ENCODE measurements at places on chromosomes 5 and 9.

GRCh38 chr5:113340537-113340936 is 94.3 kb downstream of the TSSK1B start:
- DNase-seq, result no peak

- DNase-seq, result no peak
Observed at GRCh38 chr9:80144406-80144805, 572.6 kb downstream of the TLE4 start.

DNA sequence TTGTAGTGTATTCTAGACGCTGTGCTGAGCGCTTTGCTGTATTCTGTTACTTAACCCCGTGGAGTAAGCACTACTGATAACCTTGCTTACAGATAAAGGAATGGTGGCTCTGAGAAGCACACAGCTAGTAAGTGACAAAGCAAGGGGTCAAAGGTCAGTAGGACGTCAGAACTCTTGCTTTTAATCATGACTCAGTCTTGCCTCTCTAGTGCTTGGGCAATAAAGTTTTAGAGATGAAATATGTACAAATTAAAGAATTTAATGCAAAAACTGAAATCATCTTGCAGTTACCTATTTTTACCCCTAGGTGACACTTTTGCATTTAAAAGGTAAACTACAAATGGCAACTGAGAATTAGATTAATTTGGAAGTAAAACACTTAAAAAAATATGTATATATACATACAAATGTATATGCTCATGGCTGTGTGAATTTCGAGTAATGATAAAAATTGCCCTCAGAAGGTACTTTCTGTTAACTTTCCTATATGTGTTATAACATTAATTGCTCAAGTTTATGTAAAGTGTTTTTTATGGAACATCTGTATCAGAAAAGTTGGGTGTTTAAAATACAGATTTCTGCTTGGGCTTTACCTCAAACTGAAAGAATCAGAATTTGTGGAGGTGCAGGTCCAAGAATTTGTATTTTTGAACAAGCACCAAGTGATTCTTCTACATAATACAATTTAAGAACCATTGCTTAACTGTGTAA is 175.1 kb upstream of the DAB2 start:
- no peak for DNase-seq

DNA sequence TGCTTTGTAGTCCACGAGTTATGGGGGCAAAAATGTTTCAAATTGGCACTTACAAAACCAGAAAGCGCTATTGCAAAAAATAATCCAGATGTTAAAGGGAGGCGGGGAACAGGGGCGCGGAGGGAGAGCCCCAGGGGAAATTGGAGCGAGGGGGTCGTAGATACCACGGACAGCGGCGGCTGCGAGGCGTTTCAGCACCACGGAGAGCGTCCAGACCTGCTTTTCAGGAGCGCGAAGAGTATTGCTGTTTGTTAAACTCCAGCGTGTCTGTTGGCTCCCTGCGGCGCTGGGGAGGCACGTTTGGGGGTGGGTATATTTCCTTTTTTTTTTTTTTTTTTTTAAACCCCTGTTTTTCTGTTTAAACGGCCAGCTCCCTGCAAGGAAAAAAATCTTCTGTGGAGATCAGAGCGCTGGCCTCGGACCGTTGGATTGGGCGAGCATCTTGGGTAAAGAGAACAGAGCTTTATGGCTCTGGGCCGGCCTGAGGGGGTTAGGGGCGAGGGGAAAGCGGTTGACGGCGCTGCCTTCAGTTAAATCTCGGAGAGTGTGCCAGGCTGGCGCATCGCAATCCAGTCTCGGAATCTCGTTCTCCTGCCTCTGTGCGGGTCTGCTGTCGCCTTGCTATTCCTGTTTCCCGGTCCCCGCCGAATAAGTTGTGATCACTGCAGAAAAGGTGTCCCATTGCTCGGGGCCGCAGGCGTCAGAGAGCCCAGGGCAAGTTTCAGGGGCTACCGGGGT is at the start of gene GLRA1:
Gene GLRA1, minus strand, starts transcription at position 288 of the 738 bp plus-strand sequence. CDS start 302 bp downstream, outside the sequence.
- DNase-seq, result peak; percentile 54
